ENCODE measurements at places on chromosomes 5 and 9.

GRCh38 chr5:71600783-71601182 is 13.6 kb downstream of the MCCC2 start:
- H3K4me3 ChIP-seq = no peak overlapping the region
- DNase-seq = no peak
- peaks cover 32% of the 10 kb centered on the region for H3K36me3 ChIP-seq
- no peaks in the 10 kb centered on the region for H3K27me3 ChIP-seq
- H3K4me1 ChIP-seq = no peaks in the 10 kb centered on the region

DNA sequence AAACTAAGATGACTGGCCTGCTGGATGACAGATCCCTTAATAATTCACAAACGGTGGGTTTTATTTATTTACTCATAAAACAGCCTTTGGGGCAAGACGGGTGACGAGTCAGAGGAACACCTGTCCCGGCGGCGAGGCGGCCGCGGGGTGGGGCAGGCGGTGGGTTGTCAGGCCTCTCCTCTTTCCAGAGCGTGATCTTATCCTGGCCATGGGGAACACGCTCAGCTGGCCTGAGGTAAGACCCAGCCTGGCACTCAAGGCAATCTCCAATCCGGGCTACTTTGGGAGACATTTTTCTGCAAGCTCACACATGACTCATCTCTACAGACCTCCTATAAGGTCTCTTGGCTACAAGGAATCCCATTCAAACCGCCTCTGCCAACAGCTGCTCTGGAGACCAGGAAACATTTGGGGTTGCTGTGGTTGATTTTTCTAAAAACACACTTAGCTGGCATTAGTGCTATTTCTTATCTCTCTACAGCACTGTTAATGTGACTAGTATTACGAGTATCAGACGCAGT is 6.3 kb downstream of the RAPGEF1 start:
- H3K4me3 ChIP-seq = no peak overlapping the region
- H3K36me3 ChIP-seq = no peaks in the 10 kb centered on the region
- no peak overlapping the region for H3K27ac ChIP-seq

DNA sequence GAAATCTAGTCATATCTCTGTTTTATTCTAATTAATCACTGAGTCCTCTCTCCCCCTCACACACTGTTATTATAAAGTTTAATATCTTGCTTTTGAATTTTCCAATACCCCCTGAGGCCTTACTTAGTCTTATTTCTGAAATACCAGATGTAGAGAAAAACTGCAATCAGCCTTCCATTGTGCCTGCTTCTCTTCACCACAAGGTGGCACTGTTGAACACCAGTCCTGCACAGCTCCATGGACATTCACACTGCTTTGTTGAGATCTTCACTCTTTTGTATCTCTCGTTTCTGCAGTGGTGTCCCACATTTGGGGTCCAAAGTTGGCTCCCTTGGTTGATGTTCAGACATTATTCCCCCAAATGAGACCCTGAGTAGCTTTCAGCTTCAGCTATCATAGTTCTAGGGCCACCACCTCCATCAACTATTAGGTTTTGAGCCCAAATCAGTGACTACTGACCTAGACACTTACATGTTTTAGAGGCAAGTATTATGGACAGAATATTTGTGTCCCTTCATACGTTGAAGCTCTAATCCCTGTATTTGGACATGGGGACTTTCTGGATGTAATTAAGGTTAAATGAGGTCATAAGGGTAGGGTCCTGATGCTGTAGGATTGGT is 24.3 kb downstream of the BOD1 start:
- H3K27ac ChIP-seq = no peak overlapping the region
- no peak overlapping the region for H3K4me3 ChIP-seq
- no peaks in the 10 kb centered on the region for H3K27me3 ChIP-seq
- DNase-seq = no peak
- H3K36me3 ChIP-seq = peaks cover 29% of the 10 kb centered on the region

- H3K36me3 ChIP-seq = peaks cover 1% of the 10 kb centered on the region
- H3K27ac ChIP-seq = peak overlapping the region; percentile 33
- peaks cover 33% of the 10 kb centered on the region for H3K27me3 ChIP-seq
Measured at GRCh38 chr5:134114886-134115805, 665 bp downstream of the TCF7 start.

GRCh38 chr9:121735065-121735792 is 83.8 kb downstream of the DAB2IP start:
- no peaks in the 10 kb centered on the region for H3K36me3 ChIP-seq
- H3K4me3 ChIP-seq = peak overlapping the region; percentile 61
- no peaks in the 10 kb centered on the region for H3K27me3 ChIP-seq

- no peak overlapping the region for H3K27ac ChIP-seq
- H3K4me1 ChIP-seq = no peaks in the 10 kb centered on the region
- H3K4me3 ChIP-seq = no peak overlapping the region
- H3K27me3 ChIP-seq = peaks cover 17% of the 10 kb centered on the region
- DNase-seq = no peak
Measured at GRCh38 chr9:122392714-122393113, 21.9 kb downstream of the PTGS1 start.
